A673 (cell line): ENCODE measurements at places on chromosomes 4 and X. TPM values are rescaled to one million over a fixed set of nuclear protein-coding genes. Genes with fewer than 3 reads are reported as not detected.

DNA sequence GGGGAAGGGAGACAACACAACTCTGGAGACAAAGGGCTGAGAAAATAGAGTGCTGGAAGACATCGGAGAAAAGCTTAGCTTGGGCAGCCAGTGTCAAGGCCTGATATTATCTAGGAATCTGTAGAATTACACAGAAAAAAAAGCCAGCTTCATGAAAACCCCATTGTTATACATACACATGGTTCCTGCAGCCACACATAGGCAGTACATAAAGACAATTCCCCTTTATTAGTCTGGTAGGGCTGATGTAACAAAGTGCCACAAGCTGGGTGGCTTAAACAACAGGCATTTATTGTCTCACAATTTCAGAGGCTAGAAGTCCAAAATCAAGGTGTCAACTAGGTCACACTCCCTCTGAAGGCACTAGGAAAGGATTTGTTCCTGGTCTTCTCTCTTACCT, 503.5 kb downstream of the MID1IP1 start:
- H3K4me3 ChIP-seq: no peak overlapping the region
- H3K4me1 ChIP-seq: peaks cover 2% of the 10 kb centered on the region
- no peaks in the 10 kb centered on the region for H3K27me3 ChIP-seq

DNA sequence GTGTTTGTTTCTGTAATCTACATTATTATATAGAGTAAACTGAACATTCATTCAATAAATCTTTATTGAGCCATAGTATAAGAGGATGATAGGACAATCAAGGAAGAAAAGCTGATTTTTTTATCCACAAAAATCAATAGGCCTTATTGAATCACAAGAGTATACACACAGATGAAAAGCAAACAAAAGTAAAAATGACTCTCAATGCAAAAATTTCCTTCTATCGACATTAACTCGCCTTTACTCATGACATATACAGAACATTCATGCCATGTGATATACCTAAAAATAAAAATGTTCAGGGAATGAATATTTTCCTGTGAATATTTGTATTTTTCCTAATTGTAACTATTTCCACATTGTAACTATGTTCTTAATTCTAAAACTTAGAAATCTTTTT, 161.2 kb downstream of the LRBA start:
- no peak overlapping the region for H3K27ac ChIP-seq
- no peaks in the 10 kb centered on the region for H3K4me1 ChIP-seq
- DNase-seq: no peak
- no peak overlapping the region for H3K4me3 ChIP-seq
- H3K27me3 ChIP-seq: no peaks in the 10 kb centered on the region

Gene MAGEA2
- total RNA-seq: not detected in 2 replicates

Gene FRG2
- total RNA-seq: 67.1 and 79.1 TPM in 2 replicates

- no peak overlapping the region for H3K4me3 ChIP-seq
- no peaks in the 10 kb centered on the region for H3K27me3 ChIP-seq
- H3K27ac ChIP-seq: no peak overlapping the region
- DNase-seq: no peak
Measured at GRCh38 chr4:116881077-116881476, 204.3 kb downstream of the TRAM1L1 start.

GRCh38 chr4:10458177-10458576, 951 bp upstream of the ZNF518B start:
- H3K27ac ChIP-seq: no peak overlapping the region
- H3K36me3 ChIP-seq: no peaks in the 10 kb centered on the region
- H3K4me1 ChIP-seq: no peaks in the 10 kb centered on the region

GRCh38 chrX:44189116-44189515, 154.4 kb downstream of the EFHC2 start:
- H3K27ac ChIP-seq: no peak overlapping the region
- no peak overlapping the region for H3K4me3 ChIP-seq
- no peak for DNase-seq
- no peaks in the 10 kb centered on the region for H3K27me3 ChIP-seq

- H3K27me3 ChIP-seq: no peaks in the 10 kb centered on the region
- H3K27ac ChIP-seq: no peak overlapping the region
- no peaks in the 10 kb centered on the region for H3K36me3 ChIP-seq
- no peaks in the 10 kb centered on the region for H3K4me1 ChIP-seq
- no peak overlapping the region for H3K4me3 ChIP-seq
Measured at GRCh38 chr4:97582890-97583289, 560.4 kb downstream of the STPG2 start.

DNA sequence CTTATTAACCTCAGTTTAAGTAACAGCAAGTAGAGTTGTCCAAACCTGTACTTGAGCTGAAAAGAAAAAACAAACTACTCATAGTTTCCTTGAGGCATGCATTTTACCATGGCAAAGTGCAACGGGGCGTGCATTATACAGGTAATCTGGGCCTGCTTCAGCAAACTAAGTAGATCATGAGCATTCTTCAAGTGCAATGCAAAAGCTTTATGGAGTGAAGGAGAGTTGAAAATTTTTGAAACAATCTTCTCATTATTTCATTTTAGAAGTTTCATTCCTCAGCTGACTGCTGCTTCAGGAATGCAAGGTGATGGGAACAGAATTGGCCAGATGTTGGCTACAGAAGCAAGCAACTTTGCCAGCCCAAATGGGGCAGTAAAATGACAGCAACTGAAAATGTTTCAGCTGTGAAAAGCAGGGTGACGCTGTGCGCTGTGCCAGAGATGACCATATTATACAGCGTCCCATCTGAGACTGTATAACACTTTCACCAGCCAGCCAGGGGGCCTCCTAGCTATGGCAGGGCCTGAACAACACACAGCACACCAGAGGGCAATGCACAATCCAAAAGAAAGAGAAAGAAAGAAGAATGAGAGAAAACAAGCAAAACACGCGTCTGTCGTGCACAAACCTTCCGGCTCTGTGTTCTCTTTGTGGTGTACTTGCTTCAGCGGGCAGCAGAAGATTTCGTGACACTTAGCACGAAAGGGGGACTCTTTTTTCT, 145.5 kb upstream of the FGF13 start:
- no peak overlapping the region for H3K27ac ChIP-seq
- no peaks in the 10 kb centered on the region for H3K27me3 ChIP-seq
- no peaks in the 10 kb centered on the region for H3K36me3 ChIP-seq
- H3K4me1 ChIP-seq: peaks cover 24% of the 10 kb centered on the region
- DNase-seq: no peak
- no peak overlapping the region for H3K4me3 ChIP-seq

DNA sequence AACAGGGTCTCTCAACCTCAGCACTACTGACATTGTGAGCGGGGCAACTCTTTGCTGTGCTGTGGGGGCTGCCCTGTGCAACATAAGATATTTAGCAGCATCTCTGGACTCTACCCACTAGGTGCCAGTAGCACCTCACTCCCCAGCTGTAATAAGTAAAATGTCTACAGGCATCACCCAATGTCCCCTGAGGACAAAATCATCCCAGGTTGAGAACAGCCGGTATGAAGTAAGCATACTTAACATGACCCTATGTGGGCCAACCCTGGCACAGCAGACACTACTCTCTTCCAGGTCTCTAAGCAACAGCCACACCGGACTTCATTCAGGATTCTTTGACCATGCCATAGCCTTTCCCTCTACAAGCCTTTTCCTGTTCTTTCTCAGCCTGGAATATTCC, 10.5 kb upstream of the MGST2 start:
- H3K27ac ChIP-seq: no peak overlapping the region
- H3K4me3 ChIP-seq: no peak overlapping the region
- no peaks in the 10 kb centered on the region for H3K36me3 ChIP-seq
- DNase-seq: peak; percentile 45
- H3K4me1 ChIP-seq: no peaks in the 10 kb centered on the region

DNA sequence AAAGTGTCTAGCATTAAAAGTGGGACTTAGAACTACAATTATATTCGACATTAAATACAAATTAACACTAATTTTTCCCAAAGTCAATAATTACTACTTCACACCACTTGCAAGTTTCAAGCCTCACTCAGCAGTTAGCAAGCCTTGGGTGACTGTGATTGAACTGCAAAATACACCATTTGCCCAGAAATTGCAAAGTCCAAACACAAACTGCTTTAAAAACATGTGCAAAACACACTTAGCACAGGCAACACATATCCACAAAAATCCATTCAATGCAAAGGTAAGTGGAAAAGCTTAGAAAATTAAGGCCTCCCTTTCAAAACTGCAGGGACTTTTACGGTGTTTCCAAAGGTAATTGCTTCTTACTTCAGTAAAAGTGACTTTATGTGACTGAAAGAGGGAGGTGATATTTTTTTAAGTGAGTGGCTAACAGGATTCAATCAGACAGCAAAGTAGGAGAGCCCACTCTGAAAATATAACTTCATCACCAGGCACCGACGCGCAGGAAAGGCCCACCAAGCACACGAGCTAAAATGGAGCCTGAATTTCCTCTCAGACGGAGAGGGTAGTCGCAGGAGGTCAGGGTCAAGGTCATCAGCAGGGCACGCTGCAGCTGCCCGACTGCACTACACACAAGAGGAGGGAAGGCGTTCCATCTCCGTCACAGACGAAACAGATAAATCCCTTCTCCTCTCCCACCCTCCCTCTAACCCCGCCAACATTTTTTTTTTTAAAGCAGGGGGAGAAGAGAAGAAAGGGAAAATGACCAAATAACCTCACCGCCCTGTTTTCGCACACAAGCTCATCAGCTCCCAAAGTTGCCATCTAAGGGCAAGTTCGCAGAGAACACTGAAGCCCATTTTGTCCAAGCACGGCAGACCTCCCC, 3.1 kb downstream of the ZNF827 start:
- H3K4me1 ChIP-seq: peaks cover 28% of the 10 kb centered on the region
- no peak for DNase-seq
- H3K27me3 ChIP-seq: no peaks in the 10 kb centered on the region
- peak overlapping the region; percentile 87 for H3K4me3 ChIP-seq
- no peaks in the 10 kb centered on the region for H3K36me3 ChIP-seq
- H3K27ac ChIP-seq: peak overlapping the region; percentile 87

Gene CXorf49
- not detected in 2 replicates for total RNA-seq

GRCh38 chrX:37677765-37678164, 7.8 kb upstream of the XK start:
- H3K4me3 ChIP-seq: no peak overlapping the region
- H3K36me3 ChIP-seq: no peaks in the 10 kb centered on the region
- H3K4me1 ChIP-seq: no peaks in the 10 kb centered on the region
- H3K27me3 ChIP-seq: no peaks in the 10 kb centered on the region

Gene LYAR
- total RNA-seq: 38.3 and 49.3 TPM in 2 replicates
